Stimulated activated CD8-positive, alpha-beta memory T cell treated with anti-CD3 and anti-CD28 coated beads, Interleukin-2, amount 100 ng/mL, for 1 hour (primary cell): ENCODE measurements at places on chromosomes 1 and 21.

- DNase-seq, result no peak
Measured at GRCh38 chr1:222167111-222167510, 380.8 kb downstream of the HHIPL2 start.

GRCh38 chr1:223667484-223668182, 2.1 kb upstream of the CAPN8 start:
- no peak for DNase-seq

DNA sequence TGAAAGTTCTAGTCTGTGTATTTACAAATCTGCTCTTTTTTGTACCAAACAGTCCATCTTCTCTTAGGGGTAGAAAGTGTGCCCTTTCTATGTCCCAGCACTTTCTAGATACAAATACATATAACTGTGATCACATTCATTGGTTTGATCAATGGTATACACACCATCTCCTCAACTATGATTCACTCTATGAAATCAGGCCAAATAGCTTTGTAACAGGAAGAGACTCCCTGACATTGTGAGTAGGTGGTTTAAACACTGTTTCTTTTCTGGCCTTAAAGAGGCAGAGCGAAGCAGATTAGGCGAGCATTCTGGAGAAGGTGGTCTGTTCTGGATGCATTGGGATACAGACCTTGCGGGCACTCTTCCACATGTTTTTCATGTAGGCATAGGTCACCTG, 39.3 kb upstream of the EXOSC10 start:
- no peak for DNase-seq

- no peak for DNase-seq
Measured at GRCh38 chr1:2882966-2883696, 81.6 kb upstream of the TTC34 start.

DNA sequence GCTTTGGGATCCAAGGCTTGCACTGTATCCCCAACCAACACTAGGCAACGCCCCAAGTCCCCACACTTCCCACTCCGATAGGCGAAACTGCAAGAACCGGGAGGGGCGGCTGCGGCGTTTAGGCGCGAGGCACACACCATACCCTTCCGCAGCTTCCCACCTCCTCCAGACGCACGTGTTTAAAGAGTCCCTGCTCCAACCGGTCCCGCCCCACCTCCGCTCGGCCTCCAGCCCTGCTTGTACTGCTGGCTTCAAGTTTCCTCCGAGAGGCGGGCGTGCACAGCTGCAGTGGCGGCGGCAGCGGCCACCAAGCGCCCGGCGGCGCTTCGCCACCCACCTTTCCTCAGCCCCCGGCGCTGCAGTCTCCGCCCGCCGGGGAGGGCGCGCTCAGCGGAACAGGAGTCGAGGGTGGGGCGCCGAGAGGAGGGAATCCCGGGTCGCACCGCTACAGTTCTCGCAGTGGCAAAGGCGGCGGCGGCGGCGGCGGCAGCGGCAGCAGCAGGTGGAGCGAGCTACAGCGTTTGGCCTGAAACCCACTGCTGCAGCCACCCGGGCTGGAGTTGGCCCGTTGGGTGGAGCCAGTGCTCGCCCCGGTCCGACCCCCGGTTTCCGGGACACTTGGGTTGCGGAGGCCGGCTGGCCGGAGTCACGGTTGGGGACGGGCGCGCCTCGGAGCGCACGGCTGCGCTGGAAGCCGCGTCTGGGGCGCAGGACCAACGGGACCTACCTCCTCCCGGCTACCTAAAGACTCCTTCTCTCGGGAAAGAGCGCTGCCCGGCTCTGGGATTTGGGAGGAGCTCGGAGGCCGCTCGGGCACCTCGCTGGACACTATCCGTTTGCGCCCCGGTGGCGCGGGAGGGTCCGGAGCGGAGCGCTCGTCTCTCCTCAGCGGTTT, at the start of gene CNIH3:
Gene CNIH3, plus strand, starts transcription at position 457 of the 895 bp plus-strand sequence. CDS start 858 bp downstream, outside the sequence.
- DNase-seq, result peak; percentile 5

- DNase-seq, result no peak
Measured at GRCh38 chr1:234921266-234922062, 207.2 kb downstream of the TOMM20 start.

DNA sequence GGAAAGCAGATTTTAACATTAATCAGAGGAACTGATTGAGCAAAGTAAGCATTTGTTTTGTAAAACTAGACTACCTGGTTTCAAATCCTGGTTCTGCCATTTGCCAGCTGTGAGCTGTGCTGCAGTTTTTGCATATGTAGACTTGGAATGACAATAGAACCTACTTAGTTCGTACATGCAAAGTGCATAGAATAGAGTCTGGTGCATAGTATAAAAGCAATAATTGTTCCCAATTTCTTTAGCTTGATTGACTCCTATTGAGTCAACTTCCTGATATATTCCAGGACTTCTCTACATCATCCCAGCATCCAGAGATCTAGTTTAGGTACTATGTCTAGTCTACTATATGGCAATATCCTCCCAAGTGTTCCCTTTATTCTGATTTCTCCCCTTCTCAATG, 144.4 kb upstream of the FGGY start:
- no peak for DNase-seq

DNA sequence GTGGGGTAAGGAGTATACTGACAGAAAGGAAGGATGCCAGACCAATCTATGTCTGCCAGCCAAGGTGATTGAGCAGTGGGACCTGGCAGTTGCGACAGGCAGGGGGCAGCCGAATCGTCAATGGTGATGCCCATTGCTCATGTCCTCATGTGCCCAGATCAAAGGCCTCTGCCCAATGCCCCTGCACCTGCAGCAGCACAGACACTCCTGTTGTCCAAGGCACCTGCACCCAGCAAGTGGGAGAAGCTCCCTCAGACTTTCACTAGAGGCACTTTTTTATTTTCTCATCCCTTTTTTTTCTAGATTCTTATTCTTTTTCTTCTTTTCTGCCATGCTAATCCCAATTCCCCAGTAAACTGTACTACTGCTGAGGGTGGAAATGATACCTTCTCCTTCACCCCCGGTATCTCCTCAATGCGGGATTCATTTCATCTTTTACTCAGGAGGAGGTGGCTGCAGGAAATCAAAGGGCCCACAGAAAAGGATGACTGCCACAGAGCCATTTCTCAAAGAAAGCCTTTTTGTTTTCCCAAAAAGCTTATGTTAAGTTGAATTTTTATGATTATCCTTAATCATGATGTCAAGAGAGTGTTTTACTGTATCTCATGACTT, 332.0 kb downstream of the PAPPA2 start:
- no peak for DNase-seq

- no peak for DNase-seq
Measured at GRCh38 chr1:218350035-218350525, 4.9 kb downstream of the TGFB2 start.

GRCh38 chr1:19562847-19563246, 77.5 kb upstream of the CAPZB start:
- DNase-seq, result no peak

GRCh38 chr1:200866116-200866515, 6.7 kb upstream of the GPR25 start:
- no peak for DNase-seq

- DNase-seq, result no peak
Measured at GRCh38 chr1:24558902-24559791, 3.3 kb downstream of the NCMAP start.

DNA sequence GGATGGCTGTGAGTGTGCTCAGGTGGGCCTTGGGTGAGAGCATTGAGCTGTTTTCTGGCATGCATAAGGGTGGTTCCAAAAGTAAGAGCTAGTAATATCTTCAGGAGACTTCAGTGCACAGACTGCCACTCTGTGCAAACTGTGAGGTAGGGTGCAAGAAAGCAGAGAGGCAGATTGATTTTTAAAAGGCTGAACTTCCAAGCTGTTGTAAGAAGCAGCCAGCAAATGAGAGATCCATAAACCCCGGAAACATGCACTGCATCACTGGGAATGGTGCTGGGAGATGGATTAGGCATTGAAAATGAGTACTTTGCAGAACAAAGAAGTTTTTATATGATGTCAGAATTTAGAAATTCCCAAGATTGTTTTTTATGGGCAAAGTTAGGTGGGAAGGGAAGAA, 255.4 kb downstream of the TNR start:
- DNase-seq, result no peak

- no peak for DNase-seq
Measured at GRCh38 chr21:46182548-46183336, 1.5 kb downstream of the SPATC1L start.

- no peak for DNase-seq
Measured at GRCh38 chr21:15667010-15667409, 62.8 kb upstream of the USP25 start.

DNA sequence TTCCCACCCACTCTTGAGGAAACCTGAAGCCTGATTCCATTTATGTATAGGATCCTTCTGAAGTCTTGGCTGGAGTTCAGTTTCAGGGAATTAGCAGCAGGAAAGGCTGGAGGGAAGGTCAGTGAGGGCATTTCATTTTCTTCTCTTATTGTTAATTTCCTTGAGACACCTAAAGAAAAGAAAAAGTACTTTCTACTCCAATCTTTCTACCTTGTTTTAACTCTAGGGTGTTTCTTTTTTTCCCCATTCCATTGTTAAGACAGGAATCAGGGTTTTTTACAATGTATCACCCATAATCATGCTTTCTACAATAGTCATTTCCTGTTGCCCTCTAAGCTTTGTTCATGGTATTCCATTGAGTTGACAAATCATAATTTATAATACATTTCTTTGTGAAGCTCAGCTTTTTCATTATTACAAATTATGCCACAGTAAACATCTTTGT, 27.4 kb downstream of the SNRPE start:
- DNase-seq, result no peak

DNA sequence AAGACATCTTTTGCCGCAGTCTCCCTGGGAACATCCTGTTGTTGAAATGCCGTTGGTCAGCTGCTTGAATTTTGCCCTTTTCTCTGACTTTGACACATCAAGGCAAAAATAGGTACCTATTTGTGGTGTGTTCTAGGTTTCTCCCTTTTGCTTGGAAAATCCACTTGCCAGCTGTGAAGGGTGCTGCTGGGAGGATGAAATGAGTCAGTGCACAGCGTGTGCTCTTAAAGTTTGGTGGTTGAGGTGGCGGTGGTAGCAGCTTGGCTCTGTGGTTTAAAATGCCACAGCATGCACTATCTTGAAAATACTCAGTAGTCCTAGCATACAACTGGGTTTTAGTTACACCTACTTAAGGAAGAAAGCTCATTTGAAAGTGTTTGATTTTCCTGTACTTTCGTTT, 183.8 kb downstream of the DHRS3 start:
- DNase-seq, result no peak

DNA sequence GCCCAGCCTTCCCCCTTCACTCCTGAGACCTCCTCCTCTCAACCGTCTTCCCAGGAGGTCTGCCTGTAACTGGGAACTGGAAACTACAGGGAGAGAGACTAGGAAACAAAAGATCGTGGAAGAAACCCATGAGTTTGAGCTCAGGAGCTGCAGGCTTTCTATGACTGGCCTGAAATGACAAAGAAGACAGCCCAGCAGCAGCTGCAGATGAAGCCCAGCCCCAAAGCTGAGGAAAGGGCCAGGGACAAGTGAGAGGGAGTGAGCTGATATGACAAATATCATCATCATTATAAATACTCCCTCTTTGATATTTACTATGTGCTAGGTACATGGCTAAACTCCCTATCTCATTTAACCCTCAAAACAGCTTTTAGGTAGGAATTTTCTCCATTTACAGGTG, 142.6 kb upstream of the CTTNBP2NL start:
- no peak for DNase-seq

GRCh38 chr1:151547119-151547899, 7.2 kb downstream of the TUFT1 start:
- no peak for DNase-seq

- no peak for DNase-seq
Measured at GRCh38 chr1:12625276-12625675, 7.3 kb upstream of the DHRS3 start.

- no peak for DNase-seq
Measured at GRCh38 chr1:27686223-27686990, 14.4 kb upstream of the IFI6 start.

DNA sequence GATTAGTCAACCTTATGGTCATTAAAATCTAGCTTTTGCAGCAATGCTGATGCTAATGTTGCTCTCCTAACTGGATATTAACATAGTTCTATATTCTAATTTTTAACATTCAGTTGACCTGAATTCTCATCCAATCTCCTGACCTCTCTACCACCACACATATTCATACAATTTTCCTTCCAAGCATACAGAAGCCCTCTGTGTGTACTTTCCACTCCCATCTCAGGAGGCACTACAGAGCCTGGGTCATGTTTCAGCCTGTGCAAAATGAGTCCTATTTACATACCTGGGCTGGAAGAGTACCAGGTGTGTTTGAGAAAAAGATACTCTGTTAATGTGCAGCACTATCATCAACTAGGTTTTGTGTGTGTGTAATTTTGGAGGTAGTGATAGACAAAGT, 486.3 kb downstream of the NEGR1 start:
- no peak for DNase-seq

DNA sequence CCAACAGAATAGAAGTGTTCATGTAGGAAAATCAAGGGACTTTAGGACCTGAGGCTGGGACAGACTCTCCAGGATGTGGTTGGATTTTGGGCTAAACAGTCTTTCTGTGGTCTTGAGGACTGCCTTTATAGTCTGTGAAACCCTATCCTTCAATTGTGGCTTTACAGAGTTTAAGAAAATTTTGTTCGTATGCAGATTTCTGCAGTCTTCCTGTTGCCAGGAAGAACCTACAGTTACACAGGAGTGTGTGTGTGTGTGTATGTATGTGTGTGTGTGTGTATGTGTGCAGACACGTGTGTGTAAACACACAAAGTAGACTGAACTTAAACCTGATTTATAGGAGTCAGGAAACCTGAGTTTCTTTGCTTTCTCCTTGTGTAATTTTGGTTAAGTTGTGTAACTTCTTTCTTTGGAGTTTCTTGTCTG, 22.8 kb downstream of the NEK7 start:
- no peak for DNase-seq

GRCh38 chr1:34125721-34126380, 39.2 kb downstream of the CSMD2 start:
- no peak for DNase-seq

DNA sequence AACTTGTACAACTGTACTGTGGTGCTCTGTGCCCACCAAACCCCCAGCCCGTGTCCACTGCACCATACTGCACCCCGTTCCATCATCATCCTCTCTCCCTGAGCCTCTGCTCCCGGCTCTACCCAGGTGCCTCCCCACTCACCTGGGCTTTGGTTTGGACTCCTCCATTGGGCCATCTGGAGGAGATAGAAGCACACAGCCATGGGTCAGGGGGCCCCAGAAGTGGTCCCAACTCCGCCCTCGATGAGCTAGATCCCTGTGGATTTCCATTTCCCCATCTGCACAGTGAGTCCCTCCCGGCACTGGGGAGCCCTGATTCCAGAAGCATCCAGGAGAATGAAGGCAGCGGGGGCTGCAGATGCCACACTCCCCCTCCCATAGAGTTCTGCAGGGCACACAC, 10.8 kb downstream of the TNNT2 start:
- no peak for DNase-seq

- DNase-seq, result no peak
Measured at GRCh38 chr1:10104834-10105233, 72.1 kb downstream of the UBE4B start.

GRCh38 chr21:45267390-45267760, 20.3 kb downstream of the POFUT2 start:
- no peak for DNase-seq

GRCh38 chr1:43293896-43294760, 6.7 kb upstream of the TIE1 start:
- no peak for DNase-seq
